ENCODE measurements at places on chromosomes 7 and 10.

- DNase-seq = no peak
Observed at GRCh38 chr10:71972746-71973695, 8.8 kb downstream of the CHST3 start.

- DNase-seq = no peak
Observed at GRCh38 chr7:3958109-3958483, 657.0 kb downstream of the SDK1 start.

DNA sequence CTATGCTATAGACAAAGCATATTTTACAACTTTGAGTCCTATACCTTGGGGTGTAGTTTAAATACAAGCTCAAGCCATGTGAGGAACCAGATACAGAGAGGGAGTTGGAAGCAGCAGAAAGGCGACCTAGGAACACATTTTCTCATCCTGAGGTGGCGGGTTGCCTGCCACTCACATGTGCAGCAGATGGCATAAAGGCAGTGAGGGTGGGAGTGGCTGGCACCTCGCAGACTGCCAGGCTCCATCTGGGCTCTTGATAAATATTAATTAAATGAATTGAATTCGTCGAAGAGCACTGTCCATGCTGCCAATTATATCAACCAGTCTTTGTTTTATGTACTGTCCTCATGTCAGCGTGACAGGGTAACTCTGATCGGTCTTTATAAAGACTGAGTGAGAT, 79.0 kb upstream of the SEMA3C start:
- DNase-seq = no peak

- no peak for DNase-seq
Observed at GRCh38 chr7:11171569-11172192, 198.0 kb downstream of the PHF14 start.

- no peak for DNase-seq
Observed at GRCh38 chr7:8084836-8085235, 116.2 kb downstream of the GLCCI1 start.

- DNase-seq = no peak
Observed at GRCh38 chr7:47185839-47186238, 396.1 kb downstream of the TNS3 start.

DNA sequence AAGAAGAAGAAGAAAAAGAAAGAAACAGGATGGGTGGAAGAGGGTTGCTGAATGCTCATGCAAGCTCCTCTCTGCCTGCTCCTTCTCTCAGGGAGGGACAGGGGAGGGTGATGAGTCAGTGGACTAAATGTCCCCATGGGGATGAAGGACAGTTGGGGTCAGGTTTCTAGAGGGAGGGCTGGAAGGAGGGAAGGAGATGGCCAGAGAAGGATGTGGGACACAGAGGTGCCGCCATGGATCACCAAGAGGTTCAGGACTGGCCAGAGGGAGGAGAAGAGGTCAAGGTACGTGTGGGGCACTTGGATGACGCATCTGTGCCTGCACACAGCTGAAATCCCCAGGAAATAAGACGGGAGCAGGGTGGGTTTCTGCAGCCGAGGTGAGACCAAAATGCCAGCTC, 88.9 kb upstream of the GTF2I start:
- DNase-seq = no peak

DNA sequence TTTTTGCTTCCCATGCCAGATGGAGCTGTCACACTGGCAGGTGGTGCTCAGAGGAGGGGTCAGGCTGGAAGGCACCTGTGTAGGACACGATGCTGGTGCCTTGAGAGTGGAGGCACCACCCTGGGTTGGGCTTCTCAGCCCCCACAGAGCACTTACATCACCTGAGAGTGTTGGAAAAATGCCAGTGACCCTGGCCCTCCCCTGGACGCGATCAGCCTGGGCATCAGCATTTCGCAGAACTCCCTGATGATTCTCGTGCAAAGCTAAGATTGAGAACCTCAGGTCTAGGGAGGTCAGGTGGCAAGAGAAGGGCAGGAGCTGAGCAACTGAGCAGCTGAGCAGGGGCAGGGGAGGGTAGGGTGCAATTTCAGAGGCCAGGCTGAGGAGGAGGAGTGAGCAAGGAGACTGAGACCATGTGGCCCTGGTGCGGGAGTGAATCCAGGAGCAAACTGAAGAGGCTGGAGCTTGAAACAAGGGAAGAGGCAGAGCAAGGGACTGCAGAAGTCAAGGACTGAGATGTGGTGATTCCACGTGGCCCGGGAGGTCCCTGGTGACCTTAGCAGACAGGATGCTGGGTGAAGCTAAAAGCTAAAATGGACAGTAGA, 24.7 kb upstream of the GRID1 start:
- no peak for DNase-seq

- DNase-seq = no peak
Observed at GRCh38 chr10:133150656-133151055, 9.4 kb upstream of the KNDC1 start.

DNA sequence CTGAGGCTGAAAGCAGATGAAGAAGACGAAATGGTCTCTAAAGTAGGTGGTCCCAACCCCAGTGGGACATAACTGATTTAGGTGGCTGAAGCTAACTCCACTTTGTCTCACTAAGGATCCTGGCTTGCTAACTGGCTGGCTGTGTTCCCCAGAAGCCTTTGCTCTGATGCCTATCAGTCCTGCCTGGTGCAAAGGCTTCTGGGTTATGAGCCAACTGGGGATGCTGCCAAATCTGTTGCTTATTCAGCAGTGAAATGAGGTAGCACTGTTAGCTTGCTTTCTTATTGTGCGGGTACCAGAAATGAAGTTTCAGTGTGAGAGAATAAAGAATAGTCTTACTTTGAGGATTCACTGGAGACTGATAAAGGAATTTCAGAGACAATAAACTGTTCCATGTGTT, 18.1 kb downstream of the PRKG1 start:
- DNase-seq = no peak

DNA sequence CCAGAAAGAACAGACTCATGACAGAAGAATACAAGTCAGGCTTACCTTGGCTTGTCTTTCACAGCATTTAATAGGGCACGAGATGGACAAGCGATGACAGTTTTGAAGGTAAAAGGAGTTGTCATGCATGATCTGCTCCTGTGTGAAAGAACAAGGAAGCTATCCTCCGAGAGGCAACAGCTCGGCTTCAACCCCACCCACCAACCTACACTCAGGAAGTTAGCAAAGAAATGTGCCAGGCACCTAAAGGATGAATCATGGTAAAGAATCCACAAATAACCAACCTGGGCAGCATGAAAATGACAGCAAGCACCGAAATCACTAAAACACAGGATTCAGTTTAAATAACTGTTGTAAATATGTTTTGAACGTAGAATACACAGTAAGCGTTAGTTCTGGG, 700.2 kb downstream of the TYW1 start:
- no peak for DNase-seq

DNA sequence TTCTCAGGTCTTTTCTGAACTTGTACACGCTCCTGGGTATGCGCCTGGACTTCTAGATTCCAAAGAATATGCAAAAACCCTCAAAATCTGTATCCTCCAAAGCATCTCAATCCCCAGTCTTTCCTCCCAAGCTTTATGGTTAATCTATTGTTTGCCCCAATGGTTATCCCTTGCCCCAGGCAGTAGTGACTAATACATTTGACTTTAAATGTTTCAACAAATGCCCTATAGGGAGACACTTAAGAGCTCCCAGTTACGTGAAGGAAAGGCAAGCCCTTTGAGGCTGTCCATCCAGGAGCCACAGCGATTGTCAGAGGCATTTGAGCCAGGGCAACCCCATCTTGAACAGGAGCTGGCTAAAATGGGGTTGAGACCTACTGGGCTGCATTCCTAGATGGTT, 12.7 kb upstream of the FOXL3 start:
- DNase-seq = no peak

- no peak for DNase-seq
Observed at GRCh38 chr7:2123360-2123759, 109.4 kb downstream of the MAD1L1 start.

DNA sequence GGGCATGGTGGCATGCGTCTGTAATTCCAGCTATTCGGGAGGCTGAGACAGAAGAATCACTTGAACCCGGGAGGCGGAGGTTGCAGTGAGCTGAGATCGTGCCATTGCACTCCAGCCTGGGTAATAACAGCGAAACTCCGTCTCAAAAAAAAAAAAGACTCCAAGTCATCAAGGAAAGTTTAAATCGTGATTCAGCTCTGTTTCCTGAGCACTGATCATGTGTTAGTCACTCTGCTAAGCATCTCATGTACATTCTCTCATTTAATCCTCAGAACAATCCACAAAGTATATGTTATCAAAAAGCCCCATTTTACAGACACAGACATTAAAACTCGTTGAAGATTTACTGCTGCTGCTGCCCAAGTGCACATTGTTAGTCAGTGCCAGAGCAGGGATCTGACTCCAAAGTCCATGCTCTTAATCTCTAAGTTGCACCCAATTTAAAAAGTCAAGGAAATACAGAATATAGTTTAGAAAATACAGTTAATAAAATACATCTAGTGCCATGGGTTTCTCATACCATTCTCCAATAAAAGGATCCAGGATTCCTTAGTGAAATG, 6.2 kb downstream of the PIK3AP1 start:
- DNase-seq = no peak

DNA sequence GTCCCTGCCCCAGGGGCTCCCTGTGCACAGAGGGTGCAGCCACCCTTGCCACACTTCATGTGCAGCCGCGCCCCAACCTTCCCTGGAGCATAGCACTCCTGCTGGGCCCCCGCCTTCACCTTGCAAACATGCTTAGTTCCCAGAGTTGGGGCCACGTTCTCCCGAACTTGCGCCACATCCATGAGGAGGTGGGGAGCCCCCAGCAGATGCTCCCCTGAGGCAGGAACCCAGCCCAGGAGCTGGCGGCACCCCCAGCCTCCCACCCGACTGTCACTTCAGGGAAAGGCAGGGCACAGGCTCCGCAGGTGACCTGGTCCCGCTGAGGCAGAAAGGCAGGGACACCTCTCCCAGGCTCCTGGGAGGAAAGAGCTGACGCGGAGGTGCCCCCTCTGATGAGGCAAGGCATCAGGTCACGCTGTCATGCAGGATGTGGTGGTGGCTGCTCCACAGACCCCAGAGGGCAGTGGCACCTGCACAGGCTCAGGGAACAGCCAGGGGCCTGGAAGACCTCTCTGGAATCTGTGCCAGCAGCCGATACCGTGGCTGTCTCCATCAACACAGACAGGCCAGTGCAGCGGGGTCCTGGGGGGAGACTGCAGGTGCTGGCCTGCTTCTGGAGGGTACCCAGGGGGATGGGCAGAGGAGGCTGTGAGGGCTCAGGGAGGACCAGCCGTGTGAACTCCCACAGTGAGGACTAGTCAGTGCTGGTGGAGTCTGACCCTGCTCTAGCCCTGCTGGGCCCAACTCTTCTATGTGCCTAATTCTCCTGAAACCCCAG, 221.3 kb downstream of the MAD1L1 start:
- DNase-seq = no peak

GRCh38 chr10:98852686-98853085, 383.0 kb downstream of the HPSE2 start:
- no peak for DNase-seq

- no peak for DNase-seq
Observed at GRCh38 chr10:31756101-31756728, 172.4 kb downstream of the ARHGAP12 start.

- DNase-seq = no peak
Observed at GRCh38 chr10:62638062-62638477, 166.4 kb upstream of the ADO start.

DNA sequence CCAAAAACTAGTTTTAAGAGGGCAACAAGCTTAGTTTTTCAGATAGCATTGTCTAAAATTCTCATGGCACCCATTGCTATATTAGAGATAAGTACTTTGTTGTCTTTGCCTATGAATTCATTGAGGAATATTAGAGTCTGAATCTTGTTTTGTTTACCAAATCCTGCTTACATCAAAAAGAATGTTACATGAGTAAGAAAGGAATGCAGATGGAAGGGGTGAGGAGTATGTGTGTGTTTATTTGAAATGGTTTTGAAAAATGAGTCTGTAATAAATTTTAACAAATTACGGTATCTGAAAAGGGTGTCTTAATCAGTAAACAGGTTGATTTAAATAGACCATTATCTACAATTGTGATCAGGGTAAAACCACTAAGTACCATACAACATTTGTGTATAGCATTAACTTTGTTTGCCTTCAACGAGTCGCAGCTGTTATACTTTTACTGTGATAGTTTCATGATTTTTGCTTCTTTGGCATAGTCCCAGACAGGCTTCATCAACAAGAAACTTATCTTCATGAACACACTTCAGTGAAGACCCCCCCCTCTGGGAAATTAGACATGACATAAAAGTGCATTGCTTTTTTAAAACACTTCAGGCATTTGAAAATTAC, 1183.9 kb upstream of the C7orf33 start:
- DNase-seq = no peak

GRCh38 chr10:50063100-50063499, 4.7 kb upstream of the WASHC2A start:
- DNase-seq = no peak

DNA sequence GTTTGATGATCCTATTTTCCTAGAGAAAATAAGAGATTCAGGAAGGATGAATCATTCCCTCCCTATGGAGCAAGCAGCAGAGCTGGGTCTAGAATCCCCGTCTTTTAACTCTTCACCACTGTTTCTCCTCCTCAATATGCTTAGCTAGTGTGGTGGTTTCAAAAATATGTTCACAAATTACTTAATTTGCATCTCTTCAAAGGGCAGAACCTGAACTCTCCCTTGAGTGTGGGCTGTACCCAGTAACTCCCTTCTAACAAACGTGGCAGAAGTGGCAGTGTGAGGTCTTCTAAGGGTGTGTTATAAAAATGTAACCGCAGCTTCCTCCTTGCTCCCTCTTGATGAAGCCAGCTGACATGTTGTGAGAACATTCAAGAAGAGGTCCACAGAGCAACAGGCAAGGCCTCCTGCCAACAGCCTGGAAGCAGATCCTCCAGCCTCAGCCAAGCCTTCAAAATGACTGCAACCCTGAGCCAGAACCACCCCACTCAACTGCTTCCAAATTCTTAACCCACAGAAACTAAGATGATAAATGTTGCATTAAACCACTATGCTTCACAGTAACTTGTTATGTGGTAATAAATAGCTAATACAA, 36.6 kb downstream of the SRPK2 start:
- no peak for DNase-seq

- DNase-seq = no peak
Observed at GRCh38 chr10:132455441-132455971, 58.5 kb downstream of the PWWP2B start.

- no peak for DNase-seq
Observed at GRCh38 chr7:143296686-143297085, 8.5 kb downstream of the CASP2 start.

DNA sequence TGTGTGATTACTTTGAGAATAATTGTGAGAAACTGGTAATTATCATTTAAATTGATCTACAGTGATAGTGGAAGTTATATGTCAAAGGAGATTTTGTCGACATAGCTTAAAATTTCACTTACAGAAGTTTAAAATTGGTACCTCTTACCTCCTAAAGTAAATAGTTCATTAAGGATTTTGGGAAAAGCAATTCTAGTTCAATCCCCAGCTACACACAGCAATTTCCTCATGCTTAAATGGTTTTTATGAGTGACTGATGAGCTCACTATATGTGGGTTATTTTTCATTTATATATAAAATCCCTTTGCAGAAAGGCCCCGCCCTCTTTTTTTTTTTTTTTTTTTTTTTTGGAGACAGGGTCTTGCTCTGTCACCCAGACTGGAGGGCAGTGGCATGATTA, 12.7 kb downstream of the KMT2E start:
- no peak for DNase-seq

Measured in cortex of kidney (tissue), 1 donor.